Thyroid gland (tissue), 4 donors: ENCODE measurements at places on chromosomes 12 and 14. TPM values are rescaled to one million over a fixed set of nuclear protein-coding genes. Genes with fewer than 3 reads are reported as not detected.
A peak's percentile ranks its signal among the peaks of the same experiment; 100 is the strongest.

The EIF5 gene
- 308 TPM for total RNA-seq

GRCh38 chr12:578748-579419 lies 84.4 kb downstream of the NINJ2 start:
- H3K36me3 ChIP-seq, result no peaks in the 10 kb centered on the region
- H3K27me3 ChIP-seq, result no peaks in the 10 kb centered on the region
- H3K27ac ChIP-seq, result no peak overlapping the region
- H3K4me1 ChIP-seq, result peaks cover 13% of the 10 kb centered on the region
- no peak for DNase-seq
- no peak overlapping the region for H3K4me3 ChIP-seq

The TAPBPL gene
- 70.1 TPM for total RNA-seq

The EFS gene
- 7.0 TPM for total RNA-seq

DNA sequence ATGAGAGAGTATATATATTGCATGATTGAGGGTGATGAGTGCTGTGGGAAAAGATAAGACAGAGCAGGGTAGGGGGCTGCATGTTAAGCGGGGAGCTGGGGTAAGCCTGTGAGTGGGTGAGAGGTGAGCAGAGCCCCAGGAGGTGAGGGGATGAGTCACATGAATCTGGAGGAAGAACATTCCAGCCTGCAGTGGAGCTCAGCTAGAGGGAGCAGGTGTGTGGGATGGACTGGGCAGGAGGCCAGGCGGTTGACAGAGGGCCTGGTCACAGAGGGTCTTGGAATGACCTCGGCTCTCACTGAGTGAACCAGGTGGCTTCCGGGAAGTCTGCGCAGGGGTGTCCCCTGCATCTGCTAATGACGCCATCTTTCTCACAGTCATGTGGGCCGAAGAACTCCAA lies 44.4 kb downstream of the GIT2 start:
- H3K4me1 ChIP-seq, result peaks cover 54% of the 10 kb centered on the region
- no peaks in the 10 kb centered on the region for H3K27me3 ChIP-seq
- peak; percentile 86 for DNase-seq

DNA sequence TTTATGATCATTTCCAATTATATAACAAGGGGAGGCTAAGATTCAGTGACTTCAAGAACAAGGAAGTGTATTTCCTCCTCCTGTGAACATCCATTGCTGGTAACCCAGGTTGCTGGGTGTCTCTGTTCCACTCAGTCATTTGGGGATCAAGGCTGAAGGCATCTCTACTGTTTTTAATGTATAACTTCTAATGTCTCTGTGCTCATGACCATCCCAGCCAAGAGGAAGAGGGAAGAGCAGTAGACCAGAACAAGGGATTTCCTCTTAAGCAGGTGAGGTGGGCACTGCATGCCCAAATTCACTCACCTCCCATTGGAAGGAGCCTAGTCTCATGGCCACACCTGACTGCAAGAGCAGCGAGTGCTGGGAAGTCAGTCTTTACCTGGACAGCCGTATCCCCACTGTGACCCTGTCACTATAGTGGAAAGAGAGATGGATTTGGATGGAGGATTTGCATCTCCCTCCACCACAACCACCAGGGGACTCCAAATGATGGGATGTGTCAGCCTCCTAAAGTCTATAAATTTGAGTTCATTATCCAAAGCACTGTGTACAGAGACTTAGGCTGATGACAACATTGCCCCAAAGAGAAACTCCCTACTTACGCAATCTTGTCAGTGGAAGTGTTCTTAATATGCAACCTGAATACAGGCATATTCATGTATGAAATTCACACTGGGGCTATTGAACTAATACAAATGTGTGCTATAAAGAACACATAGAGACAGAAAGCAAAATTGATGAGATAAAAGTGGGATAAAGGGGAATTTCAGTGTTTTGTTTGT lies 368.7 kb downstream of the TMEM132D start:
- no peak overlapping the region for H3K4me3 ChIP-seq
- no peak for DNase-seq
- no peaks in the 10 kb centered on the region for H3K4me1 ChIP-seq
- H3K36me3 ChIP-seq, result no peaks in the 10 kb centered on the region
- no peak overlapping the region for H3K27ac ChIP-seq
- no peaks in the 10 kb centered on the region for H3K27me3 ChIP-seq

The PLEKHH1 gene
- total RNA-seq, result 244 TPM

GRCh38 chr12:119668324-119668841 lies 450 bp downstream of the PRKAB1 start:
- H3K27ac ChIP-seq, result peak overlapping the region; percentile 92
- no peaks in the 10 kb centered on the region for H3K27me3 ChIP-seq
- H3K4me1 ChIP-seq, result peaks cover 15% of the 10 kb centered on the region
- no peak for DNase-seq

The L3HYPDH gene
- total RNA-seq, result 86.6 TPM

- no peaks in the 10 kb centered on the region for H3K36me3 ChIP-seq
- peak; percentile 93 for DNase-seq
- peaks cover 16% of the 10 kb centered on the region for H3K4me1 ChIP-seq
Observed at GRCh38 chr12:65501093-65501621, 222.7 kb downstream of the MSRB3 start.

DNA sequence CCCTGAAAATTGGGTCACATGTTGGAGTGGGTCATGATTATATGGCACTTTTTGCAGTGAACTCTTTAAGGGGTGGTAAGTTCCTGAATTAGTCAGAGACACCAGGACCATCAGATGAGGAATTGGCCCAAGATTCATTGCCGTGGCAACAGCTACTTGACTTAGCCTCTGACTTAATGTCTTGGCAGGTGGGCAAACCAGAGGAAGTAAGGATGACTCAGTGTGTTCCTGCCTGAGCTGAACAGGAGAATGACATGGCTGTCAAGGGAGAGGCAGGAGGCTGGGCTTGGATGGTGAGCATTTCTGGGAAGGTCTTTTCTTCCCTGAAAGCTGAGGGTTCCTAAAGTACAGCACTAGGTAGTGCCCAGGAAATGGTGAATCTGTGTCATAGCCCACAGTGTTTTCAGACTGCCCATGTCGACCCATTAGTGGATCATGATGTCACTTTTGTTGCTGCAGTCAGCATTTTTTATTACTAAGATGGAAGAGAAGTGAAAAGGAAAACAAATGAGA lies 170.1 kb upstream of the PWP1 start:
- DNase-seq, result peak; percentile 77
- H3K36me3 ChIP-seq, result no peaks in the 10 kb centered on the region
- no peak overlapping the region for H3K4me3 ChIP-seq

GRCh38 chr12:28108599-28108998 lies 81.7 kb upstream of the CCDC91 start:
- H3K4me3 ChIP-seq, result no peak overlapping the region

The FLRT2 gene
- total RNA-seq, result 22.2 TPM

GRCh38 chr12:30063435-30063945 lies 279.7 kb upstream of the TMTC1 start:
- H3K27me3 ChIP-seq, result no peaks in the 10 kb centered on the region
- DNase-seq, result no peak
- H3K27ac ChIP-seq, result no peak overlapping the region
- no peak overlapping the region for H3K4me3 ChIP-seq
- no peaks in the 10 kb centered on the region for H3K36me3 ChIP-seq
- H3K4me1 ChIP-seq, result no peaks in the 10 kb centered on the region

The ASB2 gene
- 3.8 TPM for total RNA-seq

DNA sequence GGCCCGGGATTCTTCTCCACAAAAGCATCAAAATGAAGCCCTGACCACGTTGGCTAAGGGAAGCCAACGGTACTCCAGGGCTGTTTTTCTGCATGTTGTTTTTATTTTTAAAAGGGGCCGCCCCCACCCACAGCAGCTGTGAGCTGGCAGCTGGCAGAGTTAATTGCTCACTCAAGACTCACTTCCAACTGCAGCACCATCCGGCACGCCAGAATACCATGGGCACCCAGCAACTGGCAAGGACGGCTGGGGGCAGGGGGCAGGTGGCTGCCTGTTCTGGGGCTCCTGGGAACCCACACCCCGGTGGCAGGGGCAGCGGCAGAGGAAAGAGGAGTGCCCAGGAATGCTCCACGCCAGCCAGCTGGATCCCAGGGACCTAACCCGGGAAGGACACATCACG lies 44.3 kb downstream of the NCOR2 start:
- no peak overlapping the region for H3K4me3 ChIP-seq
- no peaks in the 10 kb centered on the region for H3K36me3 ChIP-seq
- DNase-seq, result peak; percentile 66

The IKBIP gene
- total RNA-seq, result 16.8 TPM

- no peaks in the 10 kb centered on the region for H3K27me3 ChIP-seq
- H3K4me1 ChIP-seq, result no peaks in the 10 kb centered on the region
- peaks cover 48% of the 10 kb centered on the region for H3K36me3 ChIP-seq
- H3K4me3 ChIP-seq, result no peak overlapping the region
Observed at GRCh38 chr14:73719791-73720190, 5.6 kb upstream of the PNMA1 start.

DNA sequence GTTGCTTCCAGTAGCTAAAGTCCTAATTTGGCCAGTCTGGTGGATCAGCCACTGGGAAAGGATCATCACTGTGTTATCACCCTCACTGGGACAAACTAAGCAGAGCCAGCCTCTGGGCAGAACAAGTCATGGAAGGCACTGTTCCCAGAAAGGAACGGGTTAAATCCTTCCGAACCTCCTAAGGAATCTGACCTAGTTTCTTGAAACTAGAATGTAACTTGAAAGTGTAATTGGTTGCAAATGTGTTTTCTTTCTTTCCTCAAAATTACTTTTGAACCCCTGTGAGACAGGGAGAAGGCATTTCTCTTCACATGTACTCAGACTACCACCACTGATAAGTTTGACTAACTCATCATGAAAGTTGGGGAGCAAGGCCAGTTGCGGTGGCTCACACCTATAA lies 18.7 kb upstream of the KICS2 start:
- no peaks in the 10 kb centered on the region for H3K27me3 ChIP-seq
- H3K36me3 ChIP-seq, result no peaks in the 10 kb centered on the region
- no peak overlapping the region for H3K27ac ChIP-seq
- H3K4me3 ChIP-seq, result no peak overlapping the region
- no peak for DNase-seq
